CD4-positive, alpha-beta T cell treated with Interleukin-21 for 1 hour (primary cell): ENCODE measurements at places on chromosomes 2 and 18.

DNA sequence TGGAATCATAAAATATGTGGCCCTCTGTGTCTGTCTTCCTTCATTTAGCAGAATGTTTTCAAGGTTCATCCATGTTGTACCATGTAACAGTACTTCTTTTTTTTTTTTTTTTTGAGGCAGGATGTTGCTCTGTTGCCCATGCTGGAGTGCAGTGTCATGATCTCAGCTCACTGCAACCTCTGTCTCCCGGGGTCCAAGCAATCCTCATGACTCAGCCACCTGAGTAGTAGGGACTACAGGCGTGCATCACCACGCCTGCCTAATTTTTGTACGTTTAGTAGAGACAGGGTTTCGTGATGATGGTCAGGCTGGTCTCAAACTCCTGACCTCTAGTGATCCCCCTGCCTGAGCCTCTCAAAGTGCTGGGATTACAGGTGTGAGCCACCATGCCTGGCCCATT, 31.2 kb downstream of the RAB1A start:
- DNase-seq: no peak

DNA sequence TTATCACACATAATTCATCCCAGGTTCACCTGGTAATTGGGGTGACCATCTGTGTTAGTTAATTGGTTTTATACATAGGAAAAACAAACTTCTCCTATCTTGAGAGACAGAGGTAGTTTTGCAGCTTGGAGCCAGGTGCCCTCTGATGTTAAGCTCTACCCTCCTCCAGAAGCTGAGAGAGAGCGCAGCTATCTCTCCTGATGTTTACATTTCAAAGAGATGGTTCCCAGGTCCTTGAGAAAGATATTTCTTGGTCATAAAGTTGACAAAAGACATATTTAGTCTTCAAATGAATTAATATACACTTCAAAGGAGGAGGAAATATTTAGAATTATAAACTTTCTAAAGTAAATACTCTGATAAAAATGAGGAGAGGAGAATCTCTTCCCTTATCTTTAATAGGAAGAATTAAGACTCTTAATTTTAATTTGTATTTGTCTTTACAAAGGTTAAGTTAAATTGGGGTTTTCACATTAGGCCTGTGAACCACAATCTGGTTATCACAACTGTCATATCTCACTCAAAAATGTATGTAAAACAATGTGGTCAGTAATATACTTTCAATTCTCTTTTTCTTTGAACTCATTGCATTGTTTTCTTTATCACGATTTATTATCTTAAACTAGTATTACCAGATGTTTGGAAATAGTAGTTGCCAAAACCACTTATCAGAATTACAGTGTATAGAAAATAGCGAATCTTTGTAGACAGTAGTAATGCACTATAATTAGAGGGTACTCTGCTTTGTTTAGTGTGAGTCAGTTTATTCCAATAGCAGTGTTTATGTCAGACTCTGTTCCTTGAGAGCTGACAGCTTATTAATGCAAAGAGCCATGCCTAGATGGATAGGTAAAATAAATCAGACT, 26.8 kb downstream of the SERPINB4 start:
- no peak for DNase-seq

- DNase-seq: no peak
These were observed 28.4 kb downstream of the YWHAQ start for GRCh38 chr2:9602412-9602811.

DNA sequence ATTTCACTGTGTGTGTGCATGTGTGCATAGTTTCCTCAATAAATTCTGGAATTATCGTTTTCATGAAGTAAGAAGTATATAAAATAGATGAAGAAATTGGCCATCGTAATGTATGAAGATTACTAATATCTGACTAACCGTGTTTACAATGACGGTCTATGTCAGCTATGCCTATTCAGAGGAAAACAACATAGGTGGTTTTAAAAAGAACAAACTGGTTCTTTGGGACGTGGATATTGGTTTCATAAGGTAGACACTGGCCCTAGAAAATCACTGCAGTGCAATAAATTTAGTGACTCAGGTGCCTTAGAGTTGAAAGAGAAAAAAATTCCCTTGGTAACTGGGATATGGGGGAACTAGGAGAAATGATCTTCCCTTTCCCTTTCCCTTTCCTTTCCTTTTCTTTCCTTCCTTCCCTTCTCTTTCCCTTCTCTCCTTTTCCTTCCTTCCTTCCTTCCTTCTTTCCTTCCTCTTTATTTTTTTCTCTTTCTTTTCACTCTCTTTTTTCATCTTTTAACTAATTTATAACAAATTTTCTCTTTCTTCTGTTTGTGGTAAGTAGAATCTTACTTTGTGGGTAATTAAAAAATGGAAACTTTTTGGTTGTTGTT, 36.4 kb downstream of the MAP2 start:
- DNase-seq: no peak
